ENCODE measurements at places on chromosomes 1 and 21.
A peak's percentile ranks its signal among the peaks of the same experiment; 100 is the strongest.

DNA sequence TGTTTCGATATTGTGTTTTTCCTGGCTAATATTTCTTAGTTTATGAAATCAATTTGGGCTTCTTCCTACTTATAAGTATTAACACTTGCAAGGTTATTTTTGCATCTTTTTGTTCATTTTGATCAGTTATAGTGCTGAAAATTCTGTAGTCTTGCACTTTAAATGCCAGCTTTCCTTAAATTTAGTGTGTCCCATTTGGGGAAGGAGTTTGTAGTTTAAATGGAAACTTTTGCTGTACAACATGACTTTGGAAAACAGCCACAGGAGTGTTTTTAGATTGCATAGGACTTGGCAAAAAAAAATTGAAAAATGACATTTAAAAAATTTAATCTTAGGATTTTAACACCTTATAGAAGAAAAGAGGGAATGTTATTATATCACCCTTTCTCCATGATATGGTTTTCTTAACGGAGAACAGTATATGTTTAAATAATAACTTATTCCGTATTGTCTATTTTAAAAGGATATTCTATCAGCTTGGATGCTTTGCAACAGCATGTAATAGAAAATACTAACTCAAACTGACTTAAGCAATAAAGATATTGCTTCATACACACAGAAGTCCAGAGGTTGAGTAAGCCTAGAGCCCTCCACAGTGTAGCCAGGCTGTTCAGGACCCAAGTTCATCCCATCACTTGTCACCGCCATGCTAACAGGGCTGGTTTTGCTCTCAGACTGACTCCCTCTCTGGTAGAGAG lies 53.8 kb downstream of the LYPLAL1 start:
- DNase-seq, result no peak

GRCh38 chr21:45265721-45266517 lies 21.8 kb downstream of the POFUT2 start:
- no peak for DNase-seq

GRCh38 chr1:197916500-197916983 lies 630 bp upstream of the LHX9 start:
- no peak for DNase-seq

DNA sequence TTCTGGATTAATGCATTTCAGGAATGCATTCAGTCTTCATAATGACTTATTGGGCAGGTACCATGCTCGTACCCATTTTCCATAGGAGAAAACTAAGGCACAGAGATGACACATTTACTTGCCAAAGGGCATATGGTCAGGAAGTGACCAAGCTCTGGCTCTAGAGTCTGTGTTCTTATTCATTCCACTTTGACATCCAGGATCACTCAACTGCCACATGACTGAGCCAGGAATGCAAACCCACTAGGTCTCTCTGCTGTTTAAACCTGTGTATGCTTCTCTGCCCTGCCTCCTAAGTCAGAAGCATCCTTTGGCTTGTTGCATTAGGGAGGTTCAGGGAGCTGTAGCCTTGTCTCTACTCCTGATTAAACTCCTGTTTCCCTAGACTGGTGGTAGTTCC lies 7.5 kb downstream of the KAZN start:
- no peak for DNase-seq

GRCh38 chr1:180123463-180123936 lies 31.2 kb upstream of the QSOX1 start:
- DNase-seq, result no peak

DNA sequence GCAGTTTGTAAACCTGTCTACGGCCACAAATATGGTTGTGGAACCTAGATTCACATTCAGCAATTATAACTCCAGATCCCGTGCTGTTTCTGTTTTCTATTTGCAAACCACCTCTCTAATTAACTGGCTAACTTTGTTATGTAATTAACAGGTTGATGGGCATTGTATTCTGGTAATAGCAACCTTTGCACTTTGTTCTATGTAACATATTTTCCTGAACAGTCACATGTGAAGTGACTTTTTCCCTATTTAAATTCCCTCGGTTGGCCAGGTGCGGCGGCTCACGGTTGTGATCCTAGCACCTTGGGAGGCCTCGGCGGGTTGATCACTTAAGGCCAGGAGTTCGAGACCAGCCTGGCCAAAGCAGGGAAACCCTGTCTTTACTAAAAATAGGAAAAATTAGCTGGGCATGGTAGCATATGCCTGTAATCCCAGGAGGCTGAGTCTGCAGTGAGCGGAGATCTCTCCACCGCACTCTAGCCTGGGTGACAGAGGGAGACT lies 1.4 kb downstream of the ACADM start:
- no peak for DNase-seq

GRCh38 chr21:44855572-44855971 lies 17.9 kb downstream of the PTTG1IP start:
- no peak for DNase-seq

DNA sequence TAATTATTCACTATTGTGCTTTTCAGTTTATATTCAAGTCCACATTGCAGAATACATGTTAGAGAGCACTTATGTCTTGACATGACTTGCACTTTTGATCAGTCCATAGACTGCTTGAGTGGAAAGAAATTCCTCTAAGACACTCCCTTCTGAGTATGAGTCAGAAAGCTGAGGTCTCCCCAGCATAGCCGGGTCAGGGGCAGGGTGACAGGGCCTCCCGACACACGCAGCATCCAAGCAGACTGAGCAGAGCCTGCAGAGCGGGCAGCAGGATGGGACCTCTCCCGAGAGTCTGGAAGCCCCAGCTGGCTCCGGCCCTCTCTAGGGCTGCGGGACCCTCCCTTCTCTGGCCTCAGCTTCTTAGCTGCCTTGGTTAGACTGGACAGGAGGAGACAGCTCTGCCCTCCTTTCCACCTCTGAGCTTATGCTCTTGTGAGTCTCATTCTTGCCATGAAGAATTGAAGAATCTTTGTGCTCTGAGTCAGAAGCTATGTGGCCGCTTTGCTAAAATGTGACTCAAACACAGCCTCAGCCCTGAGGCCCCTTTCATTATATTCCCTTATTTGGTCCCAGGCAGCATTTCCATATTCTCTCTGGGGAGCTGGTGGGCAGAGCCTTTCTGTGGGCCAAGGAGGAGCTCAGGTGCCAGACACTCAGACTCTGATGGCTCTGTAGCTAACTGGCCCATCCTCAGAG lies 11.2 kb upstream of the CAPN2 start:
- DNase-seq, result no peak

DNA sequence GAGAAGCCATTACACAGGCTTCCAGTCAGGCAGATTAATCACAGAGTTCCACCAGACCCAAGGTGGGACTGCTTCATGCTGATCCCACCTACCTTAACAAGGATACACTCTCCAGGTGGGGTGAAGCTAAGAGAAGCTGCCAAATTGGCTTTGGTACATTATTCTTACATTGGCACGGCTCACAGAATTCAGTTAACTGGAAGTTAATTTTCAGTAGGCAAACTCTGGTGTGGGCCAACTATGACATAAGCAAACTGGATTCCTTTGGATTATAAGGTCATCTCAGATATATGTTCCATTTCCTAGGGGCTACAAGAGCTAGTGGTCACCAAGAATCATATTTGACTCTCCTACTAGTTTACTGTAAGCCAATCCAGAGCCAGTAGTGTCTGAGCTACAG lies 448.8 kb upstream of the BEND5 start:
- no peak for DNase-seq

DNA sequence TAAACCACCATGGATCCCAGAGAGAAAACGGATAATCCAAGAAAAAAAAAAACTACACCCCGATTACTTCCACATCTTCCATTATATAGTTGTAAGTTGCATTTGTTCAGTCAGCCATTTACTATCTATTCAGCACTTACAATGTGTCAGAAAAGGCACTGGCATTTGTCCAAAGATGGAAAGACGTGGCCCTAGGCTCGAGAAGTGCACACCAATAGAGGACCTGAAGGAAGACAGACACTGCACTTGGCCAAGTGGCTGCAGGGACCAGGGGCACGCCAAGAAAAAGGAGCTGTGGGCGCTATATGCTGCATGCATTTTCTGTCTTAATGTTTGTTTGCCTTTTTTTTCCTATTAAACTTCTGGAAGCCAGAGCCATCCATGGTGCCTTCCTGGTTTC lies 45.2 kb upstream of the LYST start:
- DNase-seq, result no peak

GRCh38 chr1:213956295-213956770 lies 31.4 kb upstream of the PROX1 start:
- DNase-seq, result no peak

- DNase-seq, result no peak
Observed at GRCh38 chr1:89566761-89567174, 42.1 kb downstream of the LRRC8B start.

DNA sequence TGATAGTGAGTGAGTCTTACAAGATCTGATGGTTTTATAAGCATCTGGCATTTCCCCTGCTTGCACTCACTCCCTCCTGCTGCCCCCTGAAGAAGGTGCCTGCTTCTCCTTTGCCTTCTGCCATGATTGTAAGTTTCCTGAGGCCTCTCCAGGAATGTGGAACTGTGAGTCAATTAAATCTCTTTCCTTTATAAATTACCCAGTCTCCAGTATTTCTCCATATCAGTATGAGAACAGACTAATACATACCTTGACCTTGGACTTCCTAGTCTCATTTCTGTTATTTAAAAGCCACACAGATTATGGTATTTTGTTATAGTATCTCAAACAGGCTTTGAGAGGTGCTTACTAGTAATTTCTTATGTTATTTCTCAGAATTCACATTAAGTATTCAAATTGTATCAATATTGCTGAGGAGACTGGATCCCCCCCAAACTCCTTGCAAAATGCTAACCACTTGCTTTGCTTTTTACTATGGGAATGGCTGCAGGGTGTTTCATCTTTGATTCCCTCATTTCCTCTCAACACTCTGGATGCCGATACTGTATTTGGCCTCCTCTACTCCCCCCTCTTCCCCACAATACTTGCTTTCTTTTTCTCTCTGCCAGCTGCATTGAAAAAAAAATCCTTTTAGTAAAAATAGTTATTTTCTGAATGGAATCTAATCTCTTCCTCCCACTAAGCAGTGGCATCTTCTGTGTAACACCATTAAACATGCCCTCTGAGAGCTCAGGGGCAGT lies 96.9 kb upstream of the WLS start:
- no peak for DNase-seq

GRCh38 chr1:192555399-192555798 lies 20.2 kb upstream of the RGS1 start:
- DNase-seq, result no peak

GRCh38 chr21:19553919-19554615 lies 1150.5 kb upstream of the TMPRSS15 start:
- no peak for DNase-seq

- no peak for DNase-seq
Observed at GRCh38 chr21:46142582-46143473, 12.6 kb downstream of the FTCD start.

GRCh38 chr1:180270530-180271271 lies 40.6 kb downstream of the LHX4 start:
- no peak for DNase-seq

DNA sequence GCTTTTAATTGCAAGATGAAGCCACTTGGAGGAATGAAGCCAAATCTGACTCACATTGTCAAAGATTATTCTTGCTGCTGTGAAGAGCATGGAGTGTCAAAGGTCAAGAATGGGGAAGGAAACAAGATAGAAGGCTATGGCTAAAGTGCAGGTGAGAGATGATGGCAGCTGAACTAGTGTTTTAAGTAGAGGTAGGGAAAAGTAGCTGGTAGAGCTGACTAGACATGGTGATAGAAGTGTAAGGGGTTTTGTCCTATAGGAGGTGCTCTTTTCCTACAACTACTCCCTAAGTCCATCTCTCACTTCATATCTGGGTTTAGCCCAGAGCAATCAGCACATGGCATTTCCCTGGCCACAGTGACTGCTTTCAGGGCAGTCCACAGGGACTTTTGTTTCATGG lies 11.8 kb downstream of the UBE2T start:
- DNase-seq, result no peak

GRCh38 chr1:178953538-178954324 lies 72.0 kb upstream of the FAM20B start:
- no peak for DNase-seq

DNA sequence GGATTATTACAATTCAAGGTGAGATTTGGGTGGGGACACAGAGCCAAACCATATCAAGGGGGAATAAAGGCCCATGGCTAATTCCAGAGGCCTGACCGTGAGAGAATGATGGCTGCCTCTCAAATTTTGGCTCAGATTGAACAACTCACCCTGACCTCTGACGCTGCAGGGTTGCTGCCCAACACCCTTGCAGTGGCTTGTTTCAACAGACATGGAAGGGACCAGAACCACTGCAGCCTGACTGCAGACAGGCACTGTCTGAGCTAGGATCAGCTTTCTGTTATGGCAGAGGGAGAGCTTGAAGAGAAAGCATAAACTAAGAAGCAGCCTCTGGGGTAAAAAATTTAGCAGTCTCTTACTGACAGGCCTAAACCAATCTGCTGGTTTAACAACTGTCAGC lies 90.2 kb upstream of the GADD45A start:
- no peak for DNase-seq

DNA sequence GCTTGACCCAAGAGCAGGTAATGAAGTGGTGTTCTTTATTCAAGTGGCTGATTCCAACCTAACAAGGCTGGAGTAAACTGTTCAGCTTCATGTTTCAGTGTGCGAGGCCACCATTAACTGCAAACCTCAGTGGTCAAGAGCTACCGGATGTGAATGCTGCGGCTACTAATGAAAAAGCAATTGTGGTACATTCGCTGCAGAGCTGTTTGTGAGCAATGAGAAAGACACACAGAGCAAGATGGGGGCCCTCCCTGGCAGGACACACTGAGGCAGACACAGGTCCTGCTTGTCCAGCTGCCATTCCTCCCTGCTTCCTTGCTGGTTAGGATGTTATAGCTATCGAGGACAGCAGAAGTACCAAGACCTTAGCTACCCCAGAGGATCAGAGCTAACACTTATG lies 26.1 kb downstream of the SYF2 start:
- DNase-seq, result no peak

GRCh38 chr1:4309676-4310320 lies 344.6 kb upstream of the AJAP1 start:
- DNase-seq, result no peak

DNA sequence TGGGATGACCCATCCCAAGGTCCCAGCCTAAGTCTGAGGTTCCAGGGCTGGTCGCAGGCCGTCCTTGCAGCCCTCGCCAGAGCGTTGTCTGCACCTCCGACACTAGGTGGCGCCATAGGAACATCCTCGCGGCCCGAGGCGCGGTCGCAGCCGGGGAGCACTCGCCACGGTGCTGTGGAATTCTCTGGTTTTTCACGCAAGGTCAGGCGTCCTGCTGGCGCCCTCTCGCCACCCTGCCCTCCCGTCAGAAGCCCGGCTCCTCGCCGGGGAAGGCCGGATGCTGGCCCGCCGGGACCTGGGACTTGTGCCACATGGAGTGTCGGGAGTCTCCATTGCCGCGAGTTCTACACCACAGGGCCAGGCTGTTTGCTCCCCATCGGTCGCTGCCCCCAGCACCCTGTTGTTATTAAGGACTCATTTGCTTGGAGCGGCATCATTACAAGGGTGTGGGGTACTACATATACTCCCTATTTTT lies 196.8 kb upstream of the LMO4 start:
- DNase-seq, result peak; percentile 68

DNA sequence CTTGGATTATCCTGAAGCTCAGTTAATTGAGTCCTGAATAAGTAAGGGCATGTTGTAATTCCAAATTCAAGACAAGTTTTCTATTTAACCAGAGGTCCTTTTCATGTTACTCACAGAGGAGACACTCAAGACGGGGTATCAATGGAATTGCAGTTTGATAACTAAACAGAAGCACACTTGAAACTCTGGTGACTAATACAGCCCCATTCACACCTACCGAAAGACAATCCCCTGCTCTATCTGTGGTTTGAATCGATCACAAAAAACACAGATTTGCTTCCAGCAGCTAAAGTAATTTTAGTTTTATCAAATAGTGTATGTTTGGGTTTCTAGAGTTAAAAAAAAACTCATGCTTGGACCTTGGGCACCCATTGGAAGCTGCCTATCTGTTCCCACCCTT lies 60.4 kb downstream of the TEX35 start:
- no peak for DNase-seq

- DNase-seq, result no peak
Observed at GRCh38 chr1:99748419-99748818, 18.0 kb downstream of the FRRS1 start.
